Activated naive CD4-positive, alpha-beta T cell treated with anti-CD3 and anti-CD28 coated beads, Interleukin-2, amount 10 ng/mL, durations not matched to agents 7 days and 5 days (primary cell): ENCODE measurements at places on chromosomes 16 and 17.

- DNase-seq: no peak
These were observed 27.3 kb downstream of the NGFR start for GRCh38 chr17:49522357-49522890.

GRCh38 chr17:68580236-68580770 is 20.9 kb downstream of the FAM20A start:
- no peak for DNase-seq

DNA sequence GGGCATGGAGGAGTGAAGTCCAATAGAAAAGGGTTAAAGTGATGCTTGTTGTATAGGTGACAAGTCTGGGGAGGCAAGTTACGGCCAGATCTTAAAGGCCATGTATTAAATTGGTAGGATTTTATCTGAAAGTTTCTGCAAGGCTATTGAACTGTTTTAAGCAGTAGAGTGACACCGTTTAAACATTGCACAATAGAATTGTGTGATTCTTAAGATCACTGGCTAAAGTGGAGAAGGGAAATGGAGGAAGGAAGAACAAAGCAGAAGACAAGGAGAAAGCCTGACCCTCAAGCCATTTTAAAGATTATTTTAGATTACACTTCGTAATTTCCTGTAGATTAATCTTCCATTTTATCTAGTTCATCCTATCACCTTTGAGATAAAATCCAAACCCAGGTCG is 5.6 kb upstream of the MPHOSPH6 start:
- DNase-seq: no peak

DNA sequence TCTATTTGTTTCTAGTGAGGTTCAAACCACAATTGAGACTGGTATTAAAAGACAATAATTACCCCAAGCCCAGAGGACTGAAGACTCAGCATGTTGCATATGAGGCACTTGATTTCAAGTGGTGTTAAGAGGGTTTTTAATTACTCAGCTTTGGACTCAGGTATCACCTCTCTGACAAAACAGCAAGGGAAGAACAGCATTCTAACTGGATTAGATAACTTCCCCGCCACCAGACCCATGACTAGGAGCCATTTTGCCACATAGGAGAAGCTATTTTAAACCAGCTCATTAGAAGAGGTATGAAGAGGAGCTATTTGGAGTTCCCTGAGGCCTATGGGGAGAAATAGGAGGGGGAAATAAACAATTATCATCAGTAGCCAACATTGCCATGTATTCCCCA is 226.1 kb upstream of the TOX3 start:
- no peak for DNase-seq

DNA sequence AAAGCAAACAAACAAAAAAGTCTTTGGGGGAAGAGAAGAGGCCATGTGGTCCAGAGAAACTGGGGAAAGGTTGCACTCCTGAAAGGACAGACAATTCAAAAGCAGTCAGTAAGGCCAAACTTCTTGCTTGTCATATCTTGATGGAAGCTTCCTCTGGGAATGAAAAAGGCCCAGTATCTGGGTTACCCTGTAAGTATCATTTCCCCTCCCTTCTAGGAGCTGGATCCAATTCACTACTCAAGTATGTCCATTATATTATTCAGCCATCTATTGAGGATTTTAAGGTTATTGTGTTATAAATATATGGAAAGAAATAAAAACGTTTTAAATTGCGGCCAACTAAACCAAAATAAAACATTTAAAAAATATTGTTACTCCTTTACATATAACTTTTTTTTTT is 26.0 kb upstream of the MON1B start:
- DNase-seq: no peak

DNA sequence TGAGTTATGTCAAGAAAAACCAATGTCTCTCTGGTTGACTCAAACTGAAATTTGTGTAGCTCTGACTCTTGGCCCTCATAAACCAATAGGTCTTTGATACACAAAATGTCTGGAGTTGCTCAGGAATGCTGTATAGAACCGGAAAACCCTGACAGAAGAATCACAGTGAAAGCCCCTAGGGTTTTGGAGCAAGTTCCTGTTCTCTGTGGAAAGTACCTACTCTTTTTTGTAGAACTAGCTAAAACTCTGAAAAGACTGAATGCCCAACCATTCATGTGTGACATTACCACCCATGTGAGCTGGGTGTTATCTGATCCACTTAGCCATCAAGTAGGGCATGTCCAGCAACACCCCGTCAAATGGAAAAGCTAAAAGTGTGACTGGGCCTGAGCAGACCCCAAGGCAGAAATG is 28.8 kb downstream of the CCL4 start:
- DNase-seq: no peak

DNA sequence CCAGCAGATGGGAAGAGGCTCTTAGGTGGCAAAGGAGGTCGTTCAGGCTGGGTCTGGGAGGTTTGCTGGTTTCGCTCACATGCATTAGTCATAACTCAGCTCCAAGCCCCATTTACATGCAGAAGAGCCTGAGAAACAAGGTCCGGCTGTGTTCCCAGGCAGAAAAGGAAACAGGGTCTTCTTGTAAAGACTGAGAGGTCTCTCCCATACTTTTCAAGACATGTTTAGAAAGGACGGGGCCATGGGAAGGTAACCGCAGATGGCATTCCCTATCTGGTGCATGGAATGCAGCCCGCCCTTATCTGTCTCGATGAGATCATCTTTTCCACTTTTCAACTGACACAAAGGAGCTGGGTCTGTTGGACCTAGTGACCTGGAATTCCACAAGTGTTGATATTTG is 389.0 kb upstream of the CDH11 start:
- DNase-seq: no peak
